NCI-H526 (cell line): ENCODE measurements at places on chromosomes 2 and 18.

GRCh38 chr2:45172760-45173392 is 163.6 kb upstream of the SIX2 start:
- DNase-seq = no peak

GRCh38 chr2:13607139-13607538 is 890.4 kb downstream of the TRIB2 start:
- no peak for DNase-seq

GRCh38 chr2:200122683-200123082 is 167.3 kb downstream of the MAIP1 start:
- DNase-seq = no peak

DNA sequence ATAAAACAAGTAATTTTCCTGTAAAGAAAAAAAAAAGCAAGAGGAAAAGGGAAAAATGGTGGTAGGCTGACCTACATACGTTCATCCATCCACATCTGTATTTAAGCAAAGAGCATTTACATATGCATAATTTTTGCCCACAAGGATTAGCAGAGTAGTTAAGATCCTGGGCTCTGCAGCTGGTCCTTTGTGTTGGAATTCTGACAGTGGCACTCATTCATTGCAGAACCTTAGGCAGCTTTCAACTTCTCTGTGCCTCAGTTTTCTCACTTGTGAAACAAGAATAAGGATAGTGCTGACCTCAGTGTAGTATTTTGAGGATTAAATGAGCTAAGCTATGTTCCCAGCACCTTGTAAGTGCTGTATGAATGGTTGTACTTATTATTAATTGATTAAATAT is 211.3 kb downstream of the ARL4C start:
- DNase-seq = no peak

DNA sequence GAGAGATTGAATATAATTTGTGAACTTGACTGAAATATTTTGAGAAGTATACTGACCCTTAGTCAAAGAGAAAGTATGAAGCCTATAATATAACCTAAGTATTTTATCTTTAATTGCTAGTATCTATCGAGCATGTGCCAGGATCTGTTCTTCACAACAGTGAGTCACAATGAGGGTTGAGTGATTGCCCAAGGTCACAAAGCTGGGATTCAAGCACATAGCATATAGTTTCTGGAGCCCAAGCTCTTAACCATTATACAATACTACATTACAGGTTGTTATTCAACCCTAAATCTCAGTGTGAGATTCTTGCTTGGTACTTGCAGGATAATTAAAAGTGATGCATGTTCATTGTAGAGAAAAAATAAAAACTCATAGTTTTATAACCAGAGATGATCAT is 97.2 kb downstream of the RAB3GAP1 start:
- DNase-seq = no peak

DNA sequence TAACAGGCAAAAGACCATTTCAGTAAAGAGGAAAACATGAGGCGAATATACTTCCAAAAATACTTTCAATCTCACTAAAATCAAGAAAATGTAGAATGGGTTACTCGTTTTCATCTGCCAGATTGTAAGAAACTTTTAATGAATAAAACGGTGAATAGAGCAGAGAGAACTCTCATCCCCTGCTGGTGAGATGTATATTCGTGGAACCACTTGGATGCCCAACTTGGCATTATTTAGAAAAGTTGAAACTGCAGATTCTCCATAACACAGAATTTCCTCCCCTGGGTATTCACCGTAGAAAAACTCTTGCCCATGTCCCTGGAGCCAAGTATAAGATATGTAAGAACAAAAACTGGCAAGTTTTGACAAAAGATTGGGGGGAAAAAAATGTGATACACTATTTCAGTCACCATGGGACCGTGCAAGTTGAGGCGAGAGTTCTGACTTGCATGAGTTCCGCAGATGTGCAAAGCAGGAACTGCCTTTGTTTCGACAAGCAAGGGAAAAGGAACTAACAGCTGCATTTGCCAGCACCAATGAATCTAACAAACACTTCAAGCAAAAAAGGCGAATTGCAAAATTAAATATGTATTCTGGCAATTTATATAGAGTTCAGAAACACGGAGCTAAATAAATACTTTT is 14.8 kb downstream of the TIMM21 start:
- DNase-seq = no peak

- no peak for DNase-seq
Observed at GRCh38 chr18:61850756-61851155, 42.1 kb downstream of the RNF152 start.

GRCh38 chr2:178420463-178420999 is 30.4 kb downstream of the PRKRA start:
- DNase-seq = no peak

DNA sequence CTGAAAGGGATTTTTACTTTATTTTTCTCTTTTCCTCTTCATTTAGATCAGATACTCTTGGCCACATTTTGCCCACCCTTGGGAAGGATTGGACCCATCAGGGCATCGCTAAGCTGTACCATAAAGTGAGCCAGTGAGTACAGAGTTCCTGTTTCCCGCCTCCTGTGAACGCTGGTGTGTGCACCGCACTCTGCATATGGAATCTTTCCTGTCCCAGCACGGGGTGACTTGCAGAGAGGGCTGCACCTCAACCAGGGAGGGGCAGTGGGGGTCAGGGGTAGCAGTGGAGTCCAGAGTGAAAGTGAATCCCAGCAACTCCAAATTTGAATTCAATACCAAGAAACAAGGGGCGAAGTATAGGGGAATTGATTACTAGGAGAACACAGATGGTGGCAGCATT is 58.6 kb downstream of the LPIN1 start:
- DNase-seq = no peak

GRCh38 chr2:222754324-222754930 is 83.0 kb downstream of the MOGAT1 start:
- no peak for DNase-seq

DNA sequence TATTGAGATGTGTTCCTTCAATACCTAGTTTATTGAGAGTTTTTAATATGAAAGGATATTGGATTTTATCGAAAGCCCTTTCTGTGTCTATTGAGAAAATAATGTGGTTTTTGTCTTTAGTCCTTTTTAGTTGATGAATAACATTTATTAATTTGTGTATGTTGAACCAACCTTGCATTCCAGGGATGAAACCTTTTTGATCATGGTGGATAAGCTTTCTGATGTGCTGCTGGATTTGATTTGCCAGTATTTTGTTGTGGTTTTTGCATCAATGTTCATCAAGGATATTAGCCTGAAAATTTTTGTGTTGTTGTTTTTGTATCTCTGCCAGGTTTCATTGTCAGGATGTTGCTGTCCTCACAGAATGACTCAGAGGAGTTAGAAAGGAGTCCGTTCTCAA is 1710.4 kb downstream of the SUCLG1 start:
- no peak for DNase-seq

- DNase-seq = no peak
Observed at GRCh38 chr2:159243529-159243928, 43.0 kb downstream of the WDSUB1 start.

GRCh38 chr2:3608373-3609278 is 13.7 kb downstream of the COLEC11 start:
- DNase-seq = no peak

DNA sequence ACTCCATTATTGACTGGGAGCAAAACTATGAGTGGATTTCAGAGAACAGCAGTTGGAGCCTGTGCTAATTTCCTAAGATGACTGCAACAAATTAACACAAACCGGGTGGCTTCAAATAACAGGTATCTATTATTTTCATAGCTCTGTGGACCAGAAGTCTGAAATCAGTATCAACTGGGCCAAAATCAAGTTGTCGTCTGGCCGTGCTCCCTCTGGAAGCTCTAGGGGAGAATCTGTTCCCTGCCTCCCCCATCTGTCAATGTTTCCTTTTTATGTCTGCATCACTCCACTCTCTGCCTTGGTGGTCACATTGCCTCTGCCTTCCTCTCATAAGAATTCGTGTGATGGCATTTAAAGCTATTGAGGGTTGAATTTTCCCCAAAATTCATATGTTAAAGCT is 269.8 kb downstream of the TMX3 start:
- DNase-seq = no peak

GRCh38 chr18:417495-417894 is 83.0 kb downstream of the COLEC12 start:
- DNase-seq = no peak

DNA sequence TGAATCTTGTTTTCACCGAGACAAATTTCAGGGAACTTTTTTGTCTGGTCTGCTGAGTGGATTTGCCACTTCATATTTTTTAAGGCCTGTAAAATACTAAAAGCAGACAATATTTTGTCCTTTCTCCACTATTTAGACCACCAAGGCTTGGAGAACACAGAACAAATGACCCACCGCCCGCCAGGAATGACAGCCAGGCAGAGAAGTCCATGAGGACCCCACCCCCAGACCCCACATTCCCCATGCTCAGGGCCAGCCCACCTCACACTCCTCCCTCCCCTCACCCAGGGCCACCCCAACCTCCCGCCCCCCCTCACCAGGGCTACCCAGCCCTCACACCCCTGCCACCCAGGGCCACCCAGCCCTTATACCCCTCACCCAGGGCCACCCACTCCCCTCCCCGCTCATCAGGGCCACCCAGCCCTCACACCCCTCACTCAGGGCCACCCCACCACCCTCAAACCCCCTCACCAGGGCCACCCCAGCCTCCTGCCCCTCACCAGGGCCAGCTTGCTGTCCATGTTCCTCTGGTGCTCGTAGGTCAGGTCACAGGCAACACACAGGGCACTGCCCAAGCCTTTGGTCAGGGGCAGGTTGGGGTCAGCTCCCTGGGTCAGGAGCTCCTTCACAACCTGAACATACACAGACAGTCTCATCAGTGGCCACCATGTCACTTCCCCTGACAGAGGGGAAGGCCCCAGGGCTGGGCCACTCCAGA is 50.6 kb downstream of the ANKMY1 start:
- no peak for DNase-seq

GRCh38 chr2:108919571-108920373 is 69.2 kb downstream of the EDAR start:
- DNase-seq = no peak

- no peak for DNase-seq
Observed at GRCh38 chr2:230722207-230722885, 9.7 kb downstream of the CAB39 start.

GRCh38 chr2:236415684-236416444 is 151.7 kb upstream of the ASB18 start:
- no peak for DNase-seq

- DNase-seq = no peak
Observed at GRCh38 chr2:200051611-200051945, 96.2 kb downstream of the MAIP1 start.

GRCh38 chr18:52394602-52395001 is 54.6 kb downstream of the DCC start:
- no peak for DNase-seq

DNA sequence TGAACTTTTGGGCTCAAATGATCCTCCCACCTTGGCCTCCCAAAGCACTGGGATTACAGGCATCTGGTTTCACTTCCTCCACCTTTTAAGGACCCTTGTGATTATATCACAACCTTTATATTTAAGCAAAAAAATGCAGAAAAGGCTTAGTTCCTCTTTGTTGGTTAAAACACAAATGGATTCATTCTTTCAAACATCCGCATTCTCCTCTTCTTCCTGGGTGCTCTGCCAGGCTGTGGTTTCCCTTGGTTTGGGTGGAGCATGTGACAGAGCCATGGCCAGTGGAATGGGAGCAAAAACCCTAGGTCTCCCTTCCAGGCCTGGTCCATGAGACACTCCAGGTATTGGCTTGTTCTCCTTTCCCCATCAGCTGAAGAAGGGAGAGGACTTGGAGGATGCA is 9.9 kb upstream of the SLC66A3 start:
- no peak for DNase-seq

DNA sequence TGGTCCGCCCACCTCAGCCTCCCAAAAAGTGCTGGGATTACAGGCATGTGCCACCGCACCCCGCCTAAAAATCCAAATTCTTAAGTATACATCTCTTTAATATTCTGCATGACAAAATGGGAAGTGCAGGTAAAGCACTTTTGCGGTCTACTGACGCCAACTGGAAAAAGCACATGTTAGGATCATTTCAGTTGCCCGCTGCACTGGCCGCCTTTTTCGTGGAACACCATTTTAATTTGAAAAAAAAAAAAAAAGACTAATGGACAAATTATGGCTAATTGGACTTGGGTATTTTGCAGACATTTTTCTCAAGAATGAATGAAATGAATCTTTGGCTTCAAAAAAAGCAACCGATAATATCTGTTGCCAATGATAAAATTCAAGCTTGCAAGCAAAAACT is 129.3 kb upstream of the GPC1 start:
- DNase-seq = no peak

DNA sequence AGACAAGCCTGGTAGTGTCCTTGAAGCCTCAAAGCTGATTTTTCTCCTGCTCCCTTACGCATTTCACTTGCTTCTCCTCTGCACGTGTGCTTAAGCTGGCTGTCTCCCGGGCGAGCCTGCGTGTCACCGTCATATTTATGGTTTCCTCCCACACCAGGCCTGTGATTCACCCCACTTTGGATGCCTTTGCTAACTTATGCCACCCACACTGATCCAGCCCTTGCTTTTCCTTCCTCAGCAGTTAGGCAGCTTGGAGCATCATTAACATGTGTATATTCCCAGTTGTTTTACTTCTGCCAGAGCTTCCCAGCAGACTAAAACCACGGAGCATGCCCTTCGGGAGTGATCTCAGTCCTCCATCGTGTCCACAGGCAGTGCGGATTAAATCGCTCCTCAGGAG is 2.2 kb downstream of the ST3GAL5 start:
- no peak for DNase-seq

GRCh38 chr2:16008331-16008850 is 68.0 kb downstream of the MYCN start:
- no peak for DNase-seq

GRCh38 chr2:25043241-25043867 is 1.5 kb downstream of the EFR3B start:
- DNase-seq = no peak

DNA sequence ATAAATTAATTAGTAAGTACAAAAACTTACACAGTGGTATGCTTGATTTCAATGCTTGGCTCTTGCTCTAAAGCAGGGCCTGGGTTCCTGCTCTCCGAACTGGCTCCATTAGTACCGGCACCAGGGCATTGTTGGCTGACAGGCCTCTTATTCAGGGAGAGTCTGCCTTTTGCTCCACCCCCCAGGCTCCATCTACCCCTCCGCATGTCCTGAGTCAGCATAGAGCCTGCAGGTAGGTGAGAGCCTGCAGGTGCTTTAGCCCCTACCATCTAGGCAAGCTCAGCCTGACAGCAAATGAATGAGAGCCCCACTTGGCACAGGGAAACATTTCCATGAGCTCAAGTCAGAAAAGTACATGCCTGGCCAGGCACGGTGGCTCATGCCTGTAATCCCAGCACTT is 35.1 kb upstream of the EFHD1 start:
- DNase-seq = no peak

DNA sequence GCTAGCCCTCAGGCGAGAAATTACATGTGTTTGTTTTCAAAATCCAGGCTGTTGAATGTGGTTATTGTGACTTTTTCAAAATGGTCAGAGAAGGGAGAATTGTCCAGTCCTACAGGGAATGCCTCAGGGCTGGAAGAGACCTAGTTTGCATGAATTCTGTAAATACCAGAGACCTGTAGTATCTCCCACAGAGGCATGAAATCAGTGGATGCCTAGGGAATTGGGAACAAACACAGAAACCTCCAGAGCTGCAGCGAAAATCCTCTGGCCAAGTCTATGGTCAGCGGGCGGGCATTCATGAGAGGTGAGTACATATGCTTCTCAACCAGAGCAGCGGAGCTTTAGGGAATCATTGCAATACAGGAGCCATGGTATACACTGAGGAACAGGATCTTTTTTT is 1596.5 kb upstream of the NXPH2 start:
- DNase-seq = no peak

GRCh38 chr2:18763338-18763737 is 174.0 kb upstream of the NT5C1B start:
- no peak for DNase-seq
